ENCODE measurements at places on chromosomes 4 and X. TPM values are rescaled to one million over a fixed set of nuclear protein-coding genes. Genes with fewer than 3 reads are reported as not detected.

- DNase-seq: no peak
Observed at GRCh38 chr4:16079046-16079445, 4.8 kb downstream of the PROM1 start.

- DNase-seq: no peak
Observed at GRCh38 chr4:1479454-1479853, 73.2 kb upstream of the NKX1-1 start.

DNA sequence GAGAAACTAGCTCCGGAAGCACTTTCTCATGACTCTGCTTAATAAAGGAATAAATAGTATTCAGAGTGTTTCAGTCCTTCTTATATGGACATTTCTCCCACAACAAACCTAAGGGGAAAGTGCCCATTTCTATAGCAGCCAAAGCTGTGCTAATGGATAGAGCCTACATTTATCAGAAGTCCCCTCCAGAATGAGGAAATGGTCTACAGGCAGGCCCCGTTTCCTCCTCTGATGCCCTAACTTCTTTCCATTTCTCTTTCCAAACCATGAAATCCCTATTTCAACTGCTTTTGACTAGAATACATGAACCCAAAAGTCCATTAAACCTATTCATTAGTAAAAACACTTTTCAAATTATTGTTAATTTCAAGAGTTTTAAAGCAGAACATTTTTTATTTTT, 4.5 kb downstream of the ACSL1 start:
- DNase-seq: no peak

DNA sequence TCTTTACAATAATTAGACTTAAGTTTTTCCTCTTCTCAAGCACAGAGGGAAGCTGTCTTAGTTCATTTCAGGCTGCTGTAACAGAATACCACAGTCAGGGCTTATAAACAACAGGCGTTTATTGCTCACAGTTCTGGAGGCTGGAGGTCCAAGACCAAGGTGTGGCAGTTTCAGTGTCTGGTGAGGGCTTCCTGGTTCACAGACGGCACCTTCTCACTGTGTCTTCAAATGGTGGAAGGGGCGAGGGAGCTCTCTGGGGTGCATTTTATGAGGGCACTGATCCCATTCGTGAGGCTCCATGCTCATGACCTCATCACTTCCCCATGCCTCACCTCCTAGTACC, 115.7 kb upstream of the MXRA5 start:
- DNase-seq: no peak

Gene ZNF630
- polyA plus RNA-seq: 3.9 TPM

Gene LPAR4
- polyA plus RNA-seq: 21.0 TPM

Gene LRIT3
- 0.31 TPM for polyA plus RNA-seq

DNA sequence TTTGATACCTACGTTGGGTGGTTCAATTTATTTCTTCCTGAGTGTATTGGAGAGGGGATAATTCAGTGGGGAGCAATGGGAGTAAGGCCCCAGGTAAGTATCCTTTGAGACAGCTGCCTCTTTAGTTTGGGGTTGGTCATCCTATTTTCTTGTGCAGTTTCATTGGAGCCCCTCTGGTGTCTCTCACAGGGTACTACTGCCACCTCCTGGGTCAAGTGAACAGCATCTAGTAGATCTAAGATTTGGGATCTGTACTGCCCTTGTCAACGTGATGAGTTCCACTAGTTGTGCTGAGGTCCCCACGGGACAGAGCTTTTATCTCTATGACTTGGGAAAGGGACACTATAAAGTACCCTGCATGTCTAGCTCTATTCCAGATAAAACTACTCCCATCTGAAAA, 80.6 kb downstream of the PBDC1 start:
- DNase-seq: peak; percentile 33

DNA sequence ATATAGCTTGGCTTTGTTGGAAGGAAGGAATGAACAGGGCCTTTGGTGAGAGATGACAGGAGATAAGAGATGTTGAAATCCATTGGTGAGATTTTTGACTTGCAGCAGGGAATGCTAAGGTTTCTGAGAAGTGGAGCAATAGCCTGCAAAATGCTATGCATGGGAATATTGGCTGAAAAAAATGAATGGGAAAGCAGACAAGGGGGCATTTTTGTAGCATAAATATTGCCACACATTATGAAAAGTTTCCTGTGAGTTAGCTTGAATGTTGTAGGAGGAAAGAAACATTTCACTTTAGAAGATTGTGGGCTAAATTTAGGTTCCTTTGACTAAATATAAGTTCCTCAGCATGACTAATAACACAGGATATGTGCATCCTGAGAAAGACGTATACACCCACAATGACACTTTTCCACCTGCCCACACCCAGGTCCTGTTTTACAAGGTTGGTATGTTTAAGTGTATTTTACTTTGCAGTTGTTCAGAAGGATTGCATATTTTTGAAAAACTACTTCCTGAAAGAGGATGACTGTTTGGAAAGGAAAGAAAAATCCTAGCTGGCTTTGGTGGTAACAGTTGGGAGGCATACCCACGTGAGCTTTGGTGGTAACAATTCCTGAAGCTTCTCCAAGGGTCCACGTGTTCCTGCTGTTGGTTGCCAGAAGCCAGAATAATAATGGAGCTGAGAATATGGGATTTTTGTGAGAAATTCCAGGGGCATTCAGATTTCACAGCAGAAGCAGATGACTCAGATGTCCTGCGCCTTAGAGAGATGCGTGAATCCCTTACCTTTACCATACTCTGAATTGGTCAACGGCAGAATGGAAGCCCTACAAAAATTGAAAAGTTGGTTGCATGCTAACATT, 28.5 kb downstream of the PHEX start:
- no peak for DNase-seq

All from right renal pelvis (tissue), 4 donors.